Fibroblast of pulmonary artery (primary cell): ENCODE measurements at places on chromosomes 7 and 10.

GRCh38 chr10:25600651-25601050, 333.4 kb upstream of the MYO3A start:
- no peak for DNase-seq

- DNase-seq = peak; percentile 72
Measured at GRCh38 chr7:34036051-34036920, 130.9 kb downstream of the BMPER start.

GRCh38 chr7:37417107-37417474, 31.6 kb downstream of the ELMO1 start:
- no peak for DNase-seq

DNA sequence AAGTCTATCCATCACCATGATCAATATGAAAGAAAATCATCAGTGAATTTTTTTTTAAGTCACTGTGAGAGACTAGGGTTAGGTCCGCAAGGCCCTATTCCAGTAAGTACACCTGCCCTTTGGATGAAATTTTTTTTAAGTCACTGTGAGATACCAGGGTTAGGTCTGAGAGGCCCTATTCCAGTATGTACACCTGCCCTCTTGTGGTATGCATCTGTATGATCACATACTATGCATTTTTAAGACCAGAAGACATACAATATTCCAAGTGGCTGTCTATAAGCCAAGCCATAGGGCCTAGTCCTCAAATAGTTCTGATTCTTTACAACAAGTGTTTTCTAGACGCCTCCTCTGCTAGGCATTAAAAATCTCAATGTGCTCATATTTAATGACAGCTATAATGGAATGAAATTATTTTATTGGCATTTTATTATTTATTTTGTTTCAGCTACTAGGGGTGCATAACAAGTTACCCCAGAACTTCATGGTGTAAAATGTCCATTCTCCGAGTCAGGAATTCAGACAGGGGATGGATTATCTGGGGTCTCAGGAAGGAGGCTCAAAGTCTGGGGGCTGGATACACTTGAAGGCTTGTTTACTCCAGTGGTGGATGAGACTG, 53.1 kb downstream of the TEX36 start:
- DNase-seq = peak; percentile 56
